ENCODE measurements at places on chromosomes 4 and X.

DNA sequence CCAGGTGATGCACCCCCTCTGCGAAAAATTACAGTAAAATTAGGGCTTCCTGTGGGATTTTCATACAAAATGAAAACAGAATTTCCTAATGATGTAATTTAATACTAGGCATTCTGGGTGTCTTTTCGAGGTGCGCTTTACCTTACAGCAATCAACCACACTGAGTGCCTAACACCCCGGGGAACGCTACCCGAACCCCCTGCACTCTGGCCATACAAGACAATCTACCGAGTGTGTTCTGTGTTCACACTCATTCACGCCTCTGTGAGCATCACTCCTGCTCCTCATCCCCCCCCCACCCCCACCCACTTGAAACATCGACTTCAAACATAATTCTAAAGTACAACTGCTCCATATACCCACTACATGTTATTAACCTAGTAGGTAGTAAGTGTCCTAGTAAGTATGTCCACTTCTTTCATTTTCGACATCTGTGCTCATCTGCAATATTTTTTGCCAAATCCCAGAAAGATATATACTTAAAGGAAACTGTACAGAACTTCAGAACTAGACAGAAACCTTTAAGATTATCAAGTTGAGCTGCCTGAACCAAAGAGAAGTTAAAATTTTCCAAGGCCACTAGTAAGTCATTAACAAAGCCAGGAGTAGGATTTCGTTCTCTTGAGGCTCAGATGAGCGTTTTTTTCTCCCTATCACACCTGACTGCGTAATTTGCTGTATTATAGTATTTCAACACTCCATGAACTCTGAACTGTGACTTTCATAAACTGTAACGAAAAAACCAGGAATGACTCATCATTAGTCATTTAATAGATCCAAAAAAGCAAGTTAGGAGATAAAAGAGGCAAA is 80.0 kb downstream of the FAT1 start:
- DNase-seq = no peak

- peak; percentile 21 for DNase-seq
Observed at GRCh38 chrX:20060961-20061748, 55.6 kb downstream of the MAP7D2 start.

DNA sequence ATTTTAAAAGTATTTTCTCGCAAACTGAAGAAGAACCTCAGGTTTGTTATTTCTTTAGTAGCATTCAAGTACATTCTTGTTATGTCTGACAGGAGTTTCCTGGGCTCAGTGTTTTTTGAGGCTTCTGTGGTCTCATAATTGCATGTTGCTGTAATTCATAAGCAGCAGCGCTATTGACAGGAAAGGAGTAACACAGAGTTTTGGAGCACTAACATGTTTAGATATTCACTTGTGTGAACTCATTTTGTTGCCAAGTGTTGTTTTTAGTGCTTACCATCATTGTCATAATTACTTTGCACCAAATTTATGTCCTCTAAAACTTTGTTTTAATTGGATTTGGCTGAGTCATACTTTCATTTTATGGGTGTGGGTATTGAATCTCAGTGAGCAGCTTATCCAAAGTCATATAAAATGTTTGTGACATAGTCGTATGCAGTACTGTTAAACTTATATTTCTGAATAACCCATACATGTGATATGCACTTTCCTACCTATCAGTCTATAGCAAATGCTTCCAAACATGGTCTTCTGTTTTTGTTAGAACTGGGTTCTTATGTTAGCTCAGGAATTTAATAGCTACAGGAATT is 358.7 kb upstream of the CTSO start:
- DNase-seq = no peak

GRCh38 chrX:94576367-94577004 is 902.5 kb downstream of the FAM133A start:
- no peak for DNase-seq

DNA sequence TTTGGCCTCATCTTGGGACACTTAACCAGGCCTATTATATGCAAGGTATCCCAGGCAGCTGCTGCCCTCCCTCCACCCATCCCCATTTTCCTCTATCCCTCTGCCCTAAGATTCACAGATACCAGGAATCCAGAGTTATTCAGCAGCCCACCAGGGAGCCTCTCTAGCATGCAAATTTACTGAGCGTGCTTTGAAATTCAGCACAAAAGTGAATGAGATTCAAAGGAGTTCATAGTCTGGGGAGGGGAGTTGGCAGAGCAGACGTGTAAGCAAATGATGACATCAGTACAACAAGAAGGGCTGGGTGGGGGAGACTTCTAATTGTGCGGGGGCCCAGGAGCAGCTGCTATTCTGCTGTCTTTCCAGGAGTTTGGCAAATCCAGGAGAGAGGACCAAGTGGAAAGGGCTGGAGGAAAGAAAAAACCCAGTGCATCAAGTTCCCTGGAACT is 1.7 kb upstream of the MTM1 start:
- no peak for DNase-seq

GRCh38 chr4:176191974-176192373 is 3.4 kb downstream of the SPATA4 start:
- no peak for DNase-seq

DNA sequence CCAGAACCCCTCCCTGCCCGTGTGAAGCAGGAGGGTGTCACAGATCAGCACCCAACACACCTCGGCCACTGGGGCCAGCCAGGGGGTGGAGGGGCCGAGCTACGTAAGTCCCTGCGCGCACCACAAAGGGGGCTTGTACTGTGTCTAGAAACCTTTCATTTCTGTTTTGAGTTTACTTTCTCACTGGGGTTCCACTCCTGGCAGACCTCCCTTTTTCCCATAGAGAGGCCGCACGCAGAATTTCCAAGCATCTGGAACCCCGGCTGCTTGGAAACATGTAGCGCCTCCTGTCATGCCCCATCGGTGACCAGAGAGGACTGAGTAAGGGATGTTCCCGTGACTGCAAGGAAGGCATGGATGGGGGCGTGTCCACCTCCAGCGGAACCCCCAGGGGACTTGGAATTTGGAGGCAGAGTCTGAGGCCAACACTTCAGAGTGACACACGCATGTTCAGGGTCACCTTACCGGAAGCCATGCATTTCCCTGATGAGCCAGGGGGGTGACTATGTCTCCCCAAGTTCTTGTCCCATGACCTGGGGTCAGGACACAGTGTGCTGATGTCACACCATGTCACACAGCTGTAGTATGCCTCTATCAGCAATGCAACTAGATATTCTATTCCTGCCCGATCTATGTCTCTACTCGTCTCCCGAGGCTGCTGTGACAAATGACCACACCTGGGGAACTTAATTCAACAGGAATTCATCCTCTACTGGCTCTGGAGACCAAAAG is 105.3 kb downstream of the DHRSX start:
- DNase-seq = no peak

DNA sequence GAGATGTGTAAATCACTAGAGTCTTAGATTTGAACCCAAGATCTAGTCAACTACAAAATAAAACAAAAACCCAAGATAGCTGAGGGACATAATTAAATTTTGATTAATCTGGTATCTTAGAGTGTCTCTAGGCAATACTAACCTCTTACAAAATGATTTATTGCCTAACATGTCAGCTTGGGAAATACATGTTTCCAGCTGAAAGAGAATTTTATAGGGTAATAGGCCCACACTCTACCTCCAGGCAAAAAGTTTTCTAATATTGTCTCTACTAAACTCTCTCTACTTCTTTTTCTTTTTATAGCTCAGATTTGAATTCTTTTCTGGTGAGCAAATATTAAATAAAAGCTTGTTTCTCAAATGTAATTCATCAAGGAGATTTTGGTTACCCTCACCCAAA is 263.2 kb downstream of the IL15 start:
- no peak for DNase-seq

- DNase-seq = no peak
Observed at GRCh38 chr4:159823743-159824142, 720.9 kb downstream of the RAPGEF2 start.

DNA sequence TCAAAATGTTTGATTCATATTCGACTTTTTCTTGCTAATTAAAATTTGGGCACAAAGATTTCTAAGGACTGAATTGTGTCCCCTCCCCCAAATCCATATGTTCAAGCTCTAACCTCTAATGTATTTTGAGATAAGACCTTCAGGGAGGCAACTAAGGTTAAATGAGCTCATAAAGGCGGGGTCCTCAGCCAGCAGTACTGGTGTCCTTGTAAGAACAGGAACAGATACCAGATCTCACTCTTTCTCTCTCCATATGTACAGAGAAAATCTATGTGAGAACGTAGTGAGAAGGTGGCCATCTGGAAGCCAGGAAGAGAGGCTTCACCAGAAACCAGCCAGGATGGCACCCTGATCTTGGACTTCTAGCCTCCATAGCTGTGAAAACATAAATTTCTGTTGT is 116.9 kb downstream of the VEGFC start:
- no peak for DNase-seq

DNA sequence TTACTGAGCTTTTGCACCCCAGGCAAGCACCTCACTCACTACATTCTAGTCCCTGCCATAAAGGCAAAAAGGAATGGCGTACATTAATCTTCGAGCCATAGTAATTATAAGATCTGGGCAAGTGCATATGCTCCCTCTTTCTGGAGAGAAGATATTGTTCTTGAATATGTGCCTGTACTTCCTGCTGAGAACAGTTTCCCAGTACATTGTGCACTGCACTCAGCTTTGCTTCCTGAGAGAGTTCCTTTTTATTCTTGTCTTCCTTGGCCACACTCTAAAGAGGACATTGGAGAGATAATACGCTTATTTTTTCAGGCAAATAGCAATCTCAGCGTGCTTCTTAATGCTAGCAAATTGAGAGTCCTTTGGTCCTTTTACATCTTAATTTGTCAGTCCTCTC is 909.0 kb upstream of the PCDH10 start:
- DNase-seq = no peak

DNA sequence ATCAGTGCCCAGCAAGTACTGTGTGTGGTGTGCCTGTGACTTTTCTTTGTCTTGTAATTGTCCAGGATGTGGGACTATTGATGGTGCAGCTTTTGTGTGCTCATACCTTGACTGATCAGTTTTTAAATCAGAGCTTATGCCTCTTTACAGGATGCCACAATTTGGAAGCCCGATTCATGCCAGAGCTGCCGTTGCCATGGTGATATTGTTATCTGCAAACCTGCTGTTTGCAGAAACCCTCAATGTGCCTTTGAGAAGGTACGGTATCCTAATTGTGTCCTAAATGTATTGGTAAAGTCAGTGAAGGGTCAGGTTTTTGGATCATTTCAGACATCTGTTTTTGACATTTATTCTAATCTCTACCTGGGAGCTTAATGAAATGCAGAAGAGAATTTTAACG is 180.2 kb downstream of the FRAS1 start:
- DNase-seq = no peak

DNA sequence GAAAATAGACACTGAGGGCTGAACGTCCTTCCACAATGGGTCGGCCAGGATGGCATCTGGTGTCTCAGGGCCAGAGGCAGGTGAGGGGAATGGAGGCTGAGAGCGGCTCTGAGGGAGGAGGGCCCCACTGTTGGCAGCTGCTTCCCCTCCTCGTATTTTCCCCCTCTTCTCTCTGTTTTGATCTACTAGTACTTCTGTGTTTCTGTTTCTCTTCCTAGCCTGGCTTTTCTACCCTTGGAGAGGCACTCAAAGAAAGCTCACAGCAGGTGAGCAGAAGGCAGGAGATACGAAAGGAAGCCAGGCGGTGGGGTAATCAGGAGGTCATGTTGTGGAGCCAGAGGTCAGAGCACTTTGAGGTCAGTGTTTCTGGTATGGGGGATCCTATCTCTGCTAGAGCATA is 151.8 kb upstream of the GATB start:
- DNase-seq = no peak

DNA sequence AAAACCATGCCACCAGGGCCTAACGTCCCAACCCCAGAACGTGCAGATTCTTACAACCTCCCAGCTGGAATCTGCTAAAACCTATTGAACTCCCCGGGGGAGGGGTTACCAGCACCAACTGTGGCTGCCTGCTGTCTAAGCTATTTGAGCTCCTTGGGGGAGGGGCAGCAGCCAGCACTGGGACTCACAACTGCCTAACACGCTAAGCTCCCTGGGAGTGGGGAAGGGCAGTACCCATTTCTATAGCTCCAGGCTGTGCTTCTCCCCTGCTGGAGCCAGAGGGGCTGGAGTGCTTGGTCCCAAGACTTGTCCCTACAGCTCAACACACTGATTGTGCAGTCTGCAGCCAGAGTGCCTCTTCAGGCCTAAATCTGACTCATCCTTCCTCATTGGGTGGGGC is 459.8 kb upstream of the FGF16 start:
- DNase-seq = no peak

DNA sequence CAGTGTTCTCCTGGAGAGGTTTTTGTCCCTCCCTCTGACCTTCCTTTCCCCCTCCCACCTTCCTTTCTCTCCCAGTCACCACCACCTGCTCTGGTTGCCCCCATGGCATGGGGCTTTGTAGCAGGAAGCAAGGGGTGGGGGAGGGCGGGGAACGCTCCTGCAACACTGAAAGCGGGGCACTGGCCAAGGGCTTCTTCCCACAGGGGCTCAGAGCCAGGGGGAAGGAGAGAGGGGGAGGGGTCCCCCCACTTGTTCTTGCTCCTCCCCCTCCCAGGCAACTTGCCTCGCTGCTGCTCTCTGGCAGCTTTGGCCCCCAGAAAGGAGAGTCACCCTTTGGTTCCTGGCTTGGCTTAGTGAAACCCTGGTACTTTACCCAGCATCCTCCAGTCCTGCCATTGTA is 48.4 kb downstream of the BCORL1 start:
- no peak for DNase-seq

DNA sequence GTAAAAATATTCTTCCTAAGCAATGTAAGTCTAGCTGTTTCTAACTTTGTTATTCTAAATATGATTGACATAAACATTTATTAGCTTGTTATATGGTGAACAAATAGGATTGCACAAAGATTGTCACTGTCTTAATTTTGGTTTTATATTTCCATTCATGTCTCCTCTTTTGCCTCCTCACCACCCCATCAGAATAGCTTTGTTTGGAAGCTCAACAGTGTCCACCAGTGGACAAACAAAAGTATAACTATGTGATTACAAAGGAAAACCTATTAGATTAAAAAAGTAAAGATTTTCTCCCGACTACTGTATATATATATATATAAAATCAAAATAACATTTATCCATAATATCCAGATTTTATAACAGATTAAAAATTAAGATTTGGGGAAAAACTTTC is 468.2 kb downstream of the ZIC3 start:
- no peak for DNase-seq

- no peak for DNase-seq
Observed at GRCh38 chrX:107723511-107723910, 52.1 kb downstream of the TSC22D3 start.

GRCh38 chr4:10108391-10108790 is 8.2 kb downstream of the WDR1 start:
- DNase-seq = no peak

GRCh38 chrX:120301960-120302359 is 9.3 kb downstream of the TMEM255A start:
- DNase-seq = no peak

DNA sequence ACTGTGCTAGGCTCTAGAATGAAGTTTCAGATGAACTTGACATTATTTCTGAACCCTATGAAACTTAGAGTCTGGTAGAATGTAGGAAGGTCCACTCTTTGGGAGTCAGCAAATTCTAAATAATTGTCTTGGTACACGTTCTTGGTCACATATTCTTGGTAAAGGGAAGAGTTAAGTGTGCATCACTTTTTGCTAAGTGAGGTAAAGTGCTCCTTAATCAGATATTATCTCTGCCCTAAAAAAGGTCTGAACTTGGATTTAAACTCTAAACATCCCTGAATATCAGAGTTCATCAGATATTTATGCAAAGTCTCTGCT is 7.2 kb downstream of the OCIAD2 start:
- no peak for DNase-seq

GRCh38 chr4:176309046-176309445 is 10.7 kb upstream of the SPCS3 start:
- no peak for DNase-seq

Data from activated naive CD4-positive, alpha-beta T cell treated with anti-CD3 and anti-CD28 coated beads, Interleukin-2, amount 10 ng/mL, durations not matched to agents 7 days and 5 days (primary cell).